Gastroesophageal sphincter (tissue), 4 donors: ENCODE measurements at places on chromosomes 5 and 9. TPM values are rescaled to one million over a fixed set of nuclear protein-coding genes. Genes with fewer than 3 reads are reported as not detected.

The CCDC171 gene
- 0.94 TPM for total RNA-seq

The TAF1L gene
- not detected for total RNA-seq

The ARL14EPL gene
- 0.15 TPM for total RNA-seq

The TTC39B gene
- 12.3 TPM for total RNA-seq

The NIM1K gene
- 0.94 TPM for total RNA-seq

The ARHGEF28 gene
- 28.0 TPM for total RNA-seq

The EPB41L4A gene
- total RNA-seq, result 16.7 TPM

The FOXI1 gene
- total RNA-seq, result not detected

The TSSK1B gene
- total RNA-seq, result not detected

The SLC24A2 gene
- 2.4 TPM for total RNA-seq

The PAIP1 gene
- 127 TPM for total RNA-seq

The FCN2 gene
- total RNA-seq, result not detected

The GABBR2 gene
- not detected for total RNA-seq

The ZNF658 gene
- 8.2 TPM for total RNA-seq

The KIAA0825 gene
- 5.5 TPM for total RNA-seq

The HMCN2 gene
- total RNA-seq, result 12.1 TPM

The SHISAL2B gene
- total RNA-seq, result not detected

The MAP1B gene
- 704 TPM for total RNA-seq

The IFNB1 gene
- total RNA-seq, result not detected

The ORM2 gene
- not detected for total RNA-seq

The SLIT3 gene
- total RNA-seq, result 32.1 TPM

The MAMDC4 gene
- 1.9 TPM for total RNA-seq

The CATSPER3 gene
- not detected for total RNA-seq

The C5 gene
- 4.7 TPM for total RNA-seq

The CCDC69 gene
- total RNA-seq, result 222 TPM

The TAF11L5 gene
- total RNA-seq, result not detected

The TMEM174 gene
- total RNA-seq, result not detected

The PCDHGA4 gene
- total RNA-seq, result 8.0 TPM

The AP3S1 gene
- 63.3 TPM for total RNA-seq

The TMEM8B gene
- total RNA-seq, result 23.8 TPM

The IL33 gene
- total RNA-seq, result 145 TPM

The ASPN gene
- 18.4 TPM for total RNA-seq

The AP3B1 gene
- total RNA-seq, result 38.6 TPM

The BRD8 gene
- total RNA-seq, result 34.6 TPM
